Heart left ventricle (tissue), 16 donors: ENCODE measurements at places on chromosomes 13 and 19.

DNA sequence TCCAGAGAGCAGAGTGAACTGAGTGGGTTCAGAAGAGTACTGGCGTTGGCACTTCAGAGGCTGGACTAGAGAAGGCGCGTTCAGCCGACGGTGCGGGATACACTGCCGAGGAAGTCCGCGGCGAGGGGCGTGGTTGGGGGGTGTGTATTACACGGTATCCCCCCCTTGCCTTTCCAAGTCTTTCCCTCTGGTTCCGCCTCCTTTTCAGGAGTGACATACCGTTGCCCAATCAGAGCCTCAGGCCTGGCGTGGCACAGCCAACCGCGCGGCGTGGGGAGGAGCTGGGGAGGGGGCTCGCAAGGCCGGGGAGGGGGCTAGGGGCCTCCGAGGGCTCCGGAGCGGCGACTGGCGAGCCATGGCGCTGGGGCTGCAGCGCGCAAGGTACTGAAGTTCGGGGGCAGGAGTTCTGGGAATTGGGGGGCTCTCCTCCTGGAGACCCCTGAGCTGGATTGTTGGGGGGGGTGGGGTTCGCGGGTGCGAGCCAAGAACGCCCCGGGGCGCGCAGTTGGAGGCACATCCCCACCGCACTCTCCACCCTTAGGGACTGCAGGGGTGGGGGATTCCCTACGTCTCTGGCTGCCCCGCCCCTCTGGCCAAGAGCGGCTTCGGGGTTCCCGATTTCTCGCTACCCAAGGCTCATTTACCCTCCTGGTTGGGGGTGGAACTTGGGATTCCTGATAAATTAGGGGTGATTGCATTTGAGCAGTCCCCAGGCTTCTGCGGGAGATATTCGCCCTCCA lies at the start of gene HIF3A:
Gene HIF3A (plus strand): TSS at position 321 of the 740 bp plus-strand sequence. CDS start 35 bp downstream, at position 356.
- DNase-seq: peak; percentile 61

GRCh38 chr13:50466456-50466855 lies 377.0 kb downstream of the DLEU7 start:
- no peak for DNase-seq

GRCh38 chr19:15629003-15629880 lies 11.5 kb upstream of the CYP4F3 start:
- DNase-seq: peak; percentile 89

- DNase-seq: no peak
These were observed 373.3 kb downstream of the ZNF536 start for GRCh38 chr19:30745476-30745985.

GRCh38 chr13:24995225-24995804 lies 100.6 kb upstream of the PABPC3 start:
- no peak for DNase-seq

- no peak for DNase-seq
These were observed 1292.9 kb downstream of the PCDH9 start for GRCh38 chr13:65937251-65937650.

GRCh38 chr13:74061926-74062595 lies 72.1 kb downstream of the KLF12 start:
- peak; percentile 24 for DNase-seq

DNA sequence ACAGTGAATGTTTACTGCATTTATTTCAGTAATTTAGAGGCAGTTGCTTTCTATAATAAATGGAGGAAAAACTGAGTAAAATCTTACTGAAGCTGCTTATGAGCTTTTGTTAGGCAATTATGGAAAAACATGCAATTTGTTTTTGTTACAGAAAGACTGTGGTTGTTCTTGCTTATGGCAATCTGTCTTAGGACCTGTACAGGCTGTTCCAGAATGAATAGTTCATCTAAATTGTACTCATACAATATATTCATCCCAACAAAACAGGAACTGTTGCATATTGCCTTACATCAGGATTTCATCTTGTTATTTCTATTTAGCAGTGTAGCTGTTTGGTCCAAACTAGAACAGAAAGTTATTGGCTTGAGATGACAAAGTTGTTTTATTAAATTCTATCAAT lies 199.2 kb downstream of the NALCN start:
- DNase-seq: no peak

- DNase-seq: no peak
These were observed 96.8 kb downstream of the SUCLA2 start for GRCh38 chr13:47904241-47904640.

- no peak for DNase-seq
These were observed 74.1 kb downstream of the DCLK1 start for GRCh38 chr13:36057041-36057440.

DNA sequence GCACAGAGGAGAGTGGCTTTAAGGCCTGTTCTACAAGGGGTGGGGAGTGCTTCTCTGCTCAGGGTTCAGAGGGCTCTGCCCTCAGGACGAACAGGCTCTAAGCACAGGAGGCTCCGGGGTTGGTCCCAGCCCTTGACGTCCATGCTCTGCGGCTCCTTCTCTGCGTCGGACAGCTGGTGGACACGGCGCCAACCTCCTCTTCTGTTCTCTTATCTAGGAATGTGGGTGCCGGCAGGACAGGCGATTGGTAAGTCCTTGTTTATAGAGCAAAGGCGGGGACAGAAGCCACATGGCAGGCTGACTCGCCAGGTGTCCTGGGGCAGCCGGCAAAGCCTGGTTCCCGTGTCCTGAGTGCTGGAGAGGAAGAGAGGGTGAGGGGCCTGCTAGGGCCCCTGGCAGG lies 8.4 kb upstream of the RPS15 start:
- peak; percentile 79 for DNase-seq

DNA sequence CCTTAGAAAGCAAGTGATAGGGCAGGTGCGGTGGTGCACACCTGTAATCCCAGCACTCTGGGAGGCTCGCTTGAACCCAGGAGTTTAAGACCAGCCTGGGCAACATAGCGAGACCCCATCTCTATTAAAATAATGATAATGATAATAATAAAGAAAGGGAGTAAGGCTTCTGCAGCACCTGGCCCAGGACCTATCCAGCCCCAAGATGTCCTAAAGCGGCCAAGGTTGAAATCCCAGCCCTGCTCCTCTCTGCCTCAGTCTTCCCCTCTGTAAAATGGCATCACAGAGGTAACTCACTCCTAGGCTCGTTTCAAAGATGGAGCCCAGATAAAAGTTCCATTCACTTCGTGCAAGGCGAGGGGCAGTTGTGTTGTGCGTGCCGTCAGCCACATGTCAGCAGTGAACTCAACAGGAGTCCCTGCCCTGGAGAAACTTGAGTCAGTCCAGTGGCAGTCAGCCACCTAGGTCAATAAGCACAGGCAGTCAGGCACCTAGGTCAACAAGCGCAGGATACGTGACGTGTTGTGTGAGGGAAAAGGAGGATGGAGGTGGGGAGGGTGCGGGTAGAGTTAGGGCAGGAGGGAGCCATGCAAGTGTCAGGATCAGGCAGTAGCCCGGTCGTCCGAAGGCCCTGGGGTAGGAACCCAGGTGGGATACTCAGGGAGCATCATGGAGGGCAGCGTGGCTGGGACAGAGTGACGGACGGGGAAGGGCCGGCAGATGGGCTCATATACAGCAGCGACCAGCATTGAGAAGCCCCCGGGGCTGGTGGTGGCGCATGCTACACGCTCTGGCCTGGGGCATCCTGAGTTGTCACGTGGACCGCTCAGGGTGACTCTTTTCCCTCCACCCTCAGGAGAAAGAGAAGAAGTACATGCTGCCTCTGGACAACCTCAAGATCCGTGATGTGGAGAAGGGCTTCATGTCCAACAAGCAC lies 16.6 kb downstream of the TMED1 start:
- DNase-seq: no peak

DNA sequence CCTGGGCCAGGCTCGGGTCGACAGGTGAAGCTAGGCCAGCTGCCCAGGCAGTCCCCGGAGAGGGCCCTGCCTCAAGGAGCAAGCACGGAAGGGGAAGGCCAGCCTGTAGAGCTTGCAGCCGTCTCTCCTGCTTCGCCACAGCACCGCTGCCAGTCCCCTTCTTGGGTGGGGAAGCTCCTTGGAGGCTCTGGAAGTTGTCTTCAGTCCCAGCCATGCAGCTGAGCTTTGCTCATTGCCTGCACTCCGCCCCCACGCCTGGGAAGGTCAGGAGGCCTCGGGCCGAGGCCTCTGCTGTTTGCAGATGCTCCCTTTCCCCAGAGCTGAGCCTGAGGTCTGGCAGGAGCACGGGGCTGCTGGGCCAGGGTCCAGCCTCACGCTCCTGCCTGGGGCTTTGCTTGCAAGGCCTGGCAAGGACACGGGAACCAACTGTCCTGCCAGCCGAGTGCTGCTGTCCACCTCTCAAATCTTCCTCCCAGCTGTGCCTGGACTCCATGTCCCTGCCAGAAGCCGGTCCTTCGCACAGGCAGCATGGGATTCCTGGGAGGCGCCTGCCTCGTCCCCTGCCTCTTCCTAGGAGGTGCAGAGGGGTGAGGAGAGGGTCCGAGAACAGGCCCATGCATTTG lies 13.3 kb downstream of the PLEKHF1 start:
- DNase-seq: peak; percentile 69

DNA sequence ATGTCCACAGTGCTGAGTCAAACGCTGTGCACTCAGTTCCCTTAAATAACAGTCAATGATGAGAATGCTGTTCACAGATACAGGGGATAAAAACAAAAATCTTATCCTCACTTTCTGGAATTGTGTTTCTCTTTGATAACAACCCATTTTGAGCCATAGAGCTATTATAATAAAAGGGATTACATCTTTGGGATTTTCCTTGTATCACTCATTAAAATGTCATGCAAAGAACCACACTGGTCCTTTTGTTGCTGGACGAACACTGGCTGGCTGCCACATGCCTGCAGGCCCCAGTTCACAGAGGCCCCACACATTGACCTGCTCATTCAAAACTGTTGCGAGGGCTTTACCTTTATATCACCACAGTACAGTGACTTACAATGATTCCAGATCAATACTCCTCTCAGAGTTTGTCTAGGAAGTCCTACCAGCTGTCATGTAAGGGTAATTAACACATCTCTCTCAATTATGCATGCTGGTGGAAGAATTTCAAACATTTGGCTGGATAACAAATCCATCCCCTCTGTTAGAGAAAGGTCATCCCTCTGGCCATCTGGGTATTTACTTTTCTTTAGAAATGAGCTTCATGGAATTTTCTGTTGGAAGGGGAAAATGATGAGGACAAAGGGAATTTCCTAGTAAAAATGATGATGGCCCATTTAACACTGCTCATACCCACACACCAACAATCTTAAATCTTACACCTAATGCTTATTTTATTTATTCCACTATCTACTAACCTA lies 85.9 kb downstream of the MBNL2 start:
- DNase-seq: peak; percentile 52

DNA sequence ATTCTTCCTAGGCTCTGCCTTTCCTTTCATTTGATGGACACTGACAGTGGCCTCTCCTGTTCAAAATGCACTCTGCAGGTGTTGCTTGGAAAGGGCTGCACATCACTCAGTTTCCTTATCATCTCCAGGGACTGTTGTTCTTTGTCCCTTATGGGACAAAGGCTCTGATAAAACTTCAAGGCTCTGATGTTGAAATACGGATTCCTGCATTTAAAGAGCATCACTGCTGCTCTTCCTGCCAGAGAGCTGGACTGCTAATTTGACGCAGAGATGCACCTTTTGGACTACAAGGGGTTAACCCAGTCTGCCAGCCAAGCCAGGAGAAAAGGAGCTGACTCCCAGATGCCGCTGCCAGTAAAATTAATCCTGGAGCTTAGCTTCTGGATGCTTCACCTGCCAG lies 952.1 kb downstream of the DIAPH3 start:
- no peak for DNase-seq
